CD4-positive, alpha-beta T cell treated with Interleukin-6 for 4 hours (primary cell): ENCODE measurements at places on chromosomes 5 and 9.

DNA sequence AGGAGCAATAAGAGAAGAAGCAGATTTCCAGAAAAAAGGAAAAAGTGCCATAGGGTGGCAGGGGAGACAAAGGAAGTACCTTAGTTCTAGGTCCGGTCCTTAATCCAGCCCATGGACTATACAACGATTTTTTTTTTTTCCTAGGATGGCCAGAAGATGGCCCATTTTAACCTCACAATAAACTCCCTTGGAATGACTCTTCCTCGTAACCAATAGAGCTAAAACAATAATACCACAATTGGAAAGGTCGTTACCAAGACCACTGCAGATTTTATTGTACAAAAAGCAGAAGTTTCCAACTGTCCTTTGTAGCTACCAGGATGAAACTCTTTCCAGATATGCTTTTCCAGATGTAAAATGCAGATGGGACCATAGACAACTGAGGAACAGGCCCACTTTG lies 34.4 kb upstream of the SSBP2 start:
- DNase-seq, result no peak

- no peak for DNase-seq
Observed at GRCh38 chr5:90226433-90227099, 183.0 kb downstream of the CETN3 start.

GRCh38 chr5:41334221-41334620 lies 120.9 kb upstream of the C6 start:
- no peak for DNase-seq

- no peak for DNase-seq
Observed at GRCh38 chr5:43401827-43402226, 10.4 kb downstream of the CCL28 start.

DNA sequence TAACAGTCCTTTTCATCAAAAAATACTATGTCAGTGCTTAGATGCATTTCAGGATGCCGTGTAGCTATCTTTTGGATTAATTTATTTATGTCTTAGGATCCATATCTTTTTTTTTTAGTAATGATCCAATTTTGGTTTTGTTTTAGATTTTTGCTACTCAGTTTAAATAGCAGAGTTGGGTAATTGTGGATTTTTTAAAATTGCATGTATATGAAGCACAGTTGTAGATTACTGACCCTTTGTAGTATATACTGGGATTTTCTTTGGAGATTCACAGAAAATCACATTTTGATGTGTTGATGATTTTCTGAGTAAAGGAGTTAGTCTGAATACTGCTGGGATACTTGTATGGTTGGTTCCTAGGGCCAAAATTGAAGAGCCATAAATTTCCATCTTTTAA lies 111.8 kb downstream of the NIPBL start:
- DNase-seq, result no peak
